ENCODE measurements at places on chromosomes 12 and 14. TPM values are rescaled to one million over a fixed set of nuclear protein-coding genes. Genes with fewer than 3 reads are reported as not detected.

TBX3 gene
- total RNA-seq: not detected

SELPLG gene
- total RNA-seq: 34.6 TPM

FOXM1 gene
- total RNA-seq: 155 TPM

KRT71 gene
- not detected for total RNA-seq

FZD10 gene
- total RNA-seq: not detected

RAD9B gene
- total RNA-seq: 0.62 TPM

TCL1B gene
- total RNA-seq: not detected

GRCh38 chr12:100963381-100963780, 168.8 kb downstream of the ANO4 start:
- no peak for DNase-seq
- H3K4me1 ChIP-seq: no peaks in the 10 kb centered on the region
- H3K36me3 ChIP-seq: no peaks in the 10 kb centered on the region
- H3K27ac ChIP-seq: no peak overlapping the region
- no peaks in the 10 kb centered on the region for H3K27me3 ChIP-seq
- no peak overlapping the region for H3K4me3 ChIP-seq

GRCh38 chr12:93351726-93352125, 26.0 kb upstream of the NUDT4 start:
- peaks cover 4% of the 10 kb centered on the region for H3K27me3 ChIP-seq
- H3K4me3 ChIP-seq: no peak overlapping the region
- no peak overlapping the region for H3K27ac ChIP-seq
- H3K4me1 ChIP-seq: no peaks in the 10 kb centered on the region
- DNase-seq: no peak

DNA sequence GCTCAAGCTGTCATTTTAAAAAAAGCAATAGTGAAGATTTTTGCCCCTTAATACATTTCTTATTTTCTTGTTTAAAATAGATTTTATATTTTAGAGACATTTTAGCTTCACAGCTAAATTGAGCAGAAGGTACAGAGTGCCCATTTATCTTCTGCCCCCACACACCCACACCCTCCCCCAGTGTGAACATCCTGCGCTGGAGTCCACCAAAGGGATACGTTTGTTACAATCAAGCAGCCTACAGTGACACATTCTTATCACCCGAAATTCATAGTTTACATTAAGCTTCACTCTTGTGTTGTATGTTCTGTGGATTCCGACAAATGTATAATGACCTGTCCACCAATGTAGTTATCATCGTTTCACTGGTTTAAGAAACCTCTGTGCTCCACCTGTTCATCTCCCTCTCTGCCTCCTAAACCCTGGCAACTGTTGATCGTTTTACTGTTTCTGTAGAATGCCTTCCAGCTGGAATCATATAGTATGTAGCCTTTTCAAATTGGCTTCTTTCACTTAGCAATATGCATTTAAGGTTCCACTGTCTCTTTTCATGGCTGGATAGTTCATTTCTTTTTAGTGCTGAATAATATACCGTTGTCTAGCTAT, 91.0 kb upstream of the TRAF3 start:
- no peaks in the 10 kb centered on the region for H3K27me3 ChIP-seq
- no peak for DNase-seq
- H3K4me3 ChIP-seq: no peak overlapping the region
- peaks cover 23% of the 10 kb centered on the region for H3K4me1 ChIP-seq
- no peaks in the 10 kb centered on the region for H3K36me3 ChIP-seq

DNA sequence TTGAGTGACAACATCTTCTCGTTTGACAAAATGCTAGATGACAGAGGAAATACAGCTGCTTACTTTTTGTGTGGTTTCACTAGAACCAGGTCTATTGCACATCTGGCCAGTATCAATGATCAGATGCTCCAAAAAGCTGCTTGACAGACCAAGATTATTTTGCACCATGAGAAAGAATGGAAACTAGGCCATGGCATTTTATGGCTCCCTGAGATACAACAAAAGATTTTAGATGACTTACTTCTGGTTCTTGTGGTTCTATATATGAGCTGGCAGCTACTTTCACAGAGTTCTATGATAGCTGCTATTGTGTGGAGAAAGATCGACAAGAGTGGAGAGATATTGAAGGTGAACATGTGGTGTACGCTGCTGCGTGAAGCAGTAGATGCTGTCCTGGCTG, 25.9 kb upstream of the PPFIBP1 start:
- H3K27ac ChIP-seq: peak overlapping the region; percentile 75
- peaks cover 7% of the 10 kb centered on the region for H3K4me1 ChIP-seq
- H3K27me3 ChIP-seq: peaks cover 23% of the 10 kb centered on the region

GRCh38 chr14:100243020-100243419, 4.1 kb downstream of the YY1 start:
- H3K4me1 ChIP-seq: peaks cover 53% of the 10 kb centered on the region
- DNase-seq: no peak
- H3K27me3 ChIP-seq: no peaks in the 10 kb centered on the region
- H3K27ac ChIP-seq: peak overlapping the region; percentile 86
- H3K36me3 ChIP-seq: peaks cover 6% of the 10 kb centered on the region

GRCh38 chr12:1470051-1470450, 124.3 kb downstream of the FBXL14 start:
- H3K36me3 ChIP-seq: no peaks in the 10 kb centered on the region
- DNase-seq: no peak
- H3K27ac ChIP-seq: no peak overlapping the region
- no peak overlapping the region for H3K4me3 ChIP-seq

DNA sequence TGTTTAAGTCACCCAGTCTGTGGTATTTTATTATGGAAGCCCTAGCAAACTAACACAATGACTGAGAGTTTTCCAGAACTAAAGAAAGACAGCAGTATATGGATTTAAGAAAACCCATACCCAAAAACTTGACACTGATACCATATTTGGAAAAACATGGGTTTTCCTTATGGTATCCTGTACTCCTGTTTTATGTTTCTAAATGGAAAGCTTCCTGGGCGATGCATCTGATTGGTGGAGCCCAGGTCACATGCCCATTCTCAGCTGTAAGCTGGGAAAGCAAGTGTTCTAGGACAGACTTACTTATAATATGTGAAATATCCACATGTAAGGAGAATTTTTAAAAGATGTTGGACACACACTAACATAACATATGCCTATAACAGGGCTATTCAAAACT, 4.5 kb upstream of the RNASE4 start:
- no peak overlapping the region for H3K27ac ChIP-seq
- H3K27me3 ChIP-seq: peaks cover 6% of the 10 kb centered on the region
- no peaks in the 10 kb centered on the region for H3K36me3 ChIP-seq
- no peak overlapping the region for H3K4me3 ChIP-seq

- no peak for DNase-seq
- no peak overlapping the region for H3K4me3 ChIP-seq
- peaks cover 6% of the 10 kb centered on the region for H3K36me3 ChIP-seq
- H3K27me3 ChIP-seq: peaks cover 13% of the 10 kb centered on the region
These were observed 71.4 kb downstream of the SLC41A2 start for GRCh38 chr12:104886418-104887401.

- H3K4me3 ChIP-seq: no peak overlapping the region
- no peaks in the 10 kb centered on the region for H3K4me1 ChIP-seq
- DNase-seq: no peak
- no peak overlapping the region for H3K27ac ChIP-seq
- peaks cover 7% of the 10 kb centered on the region for H3K36me3 ChIP-seq
- H3K27me3 ChIP-seq: no peaks in the 10 kb centered on the region
These were observed 666.5 kb downstream of the FLRT2 start for GRCh38 chr14:86196471-86196870.

GRCh38 chr12:53803703-53804102, 51.9 kb upstream of the CISTR start:
- H3K4me1 ChIP-seq: no peaks in the 10 kb centered on the region
- H3K4me3 ChIP-seq: no peak overlapping the region
- H3K27ac ChIP-seq: no peak overlapping the region
- DNase-seq: no peak
- H3K27me3 ChIP-seq: peaks cover 72% of the 10 kb centered on the region

DNA sequence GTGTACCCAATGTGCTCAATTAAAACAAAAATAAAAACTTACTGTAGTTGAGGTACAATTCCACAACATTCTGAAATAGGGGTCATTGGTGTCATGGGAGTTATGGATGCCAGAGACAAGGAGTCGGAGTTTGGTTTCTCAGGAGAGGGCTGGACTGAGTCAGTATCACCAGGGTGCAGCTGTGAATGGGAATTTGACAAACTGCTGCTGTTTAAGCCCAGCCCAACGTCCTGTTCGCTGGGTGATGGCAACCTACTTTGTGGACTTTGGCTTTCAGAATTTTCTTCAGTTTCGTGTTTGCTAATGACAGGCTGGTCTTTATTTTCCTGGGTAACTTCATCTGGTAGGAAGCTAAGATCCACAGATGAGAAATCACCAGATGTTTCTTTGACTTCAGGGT, 3.9 kb downstream of the TBPL2 start:
- H3K27ac ChIP-seq: no peak overlapping the region
- no peak for DNase-seq
- H3K4me1 ChIP-seq: peaks cover 10% of the 10 kb centered on the region
- peaks cover 5% of the 10 kb centered on the region for H3K27me3 ChIP-seq
- H3K4me3 ChIP-seq: no peak overlapping the region
- H3K36me3 ChIP-seq: no peaks in the 10 kb centered on the region

- H3K36me3 ChIP-seq: peaks cover 33% of the 10 kb centered on the region
- H3K4me3 ChIP-seq: peak overlapping the region; percentile 60
- peaks cover 69% of the 10 kb centered on the region for H3K4me1 ChIP-seq
- no peak for DNase-seq
- peak overlapping the region; percentile 91 for H3K27ac ChIP-seq
These were observed 192.6 kb downstream of the CHST11 start for GRCh38 chr12:104649217-104649824.

DNA sequence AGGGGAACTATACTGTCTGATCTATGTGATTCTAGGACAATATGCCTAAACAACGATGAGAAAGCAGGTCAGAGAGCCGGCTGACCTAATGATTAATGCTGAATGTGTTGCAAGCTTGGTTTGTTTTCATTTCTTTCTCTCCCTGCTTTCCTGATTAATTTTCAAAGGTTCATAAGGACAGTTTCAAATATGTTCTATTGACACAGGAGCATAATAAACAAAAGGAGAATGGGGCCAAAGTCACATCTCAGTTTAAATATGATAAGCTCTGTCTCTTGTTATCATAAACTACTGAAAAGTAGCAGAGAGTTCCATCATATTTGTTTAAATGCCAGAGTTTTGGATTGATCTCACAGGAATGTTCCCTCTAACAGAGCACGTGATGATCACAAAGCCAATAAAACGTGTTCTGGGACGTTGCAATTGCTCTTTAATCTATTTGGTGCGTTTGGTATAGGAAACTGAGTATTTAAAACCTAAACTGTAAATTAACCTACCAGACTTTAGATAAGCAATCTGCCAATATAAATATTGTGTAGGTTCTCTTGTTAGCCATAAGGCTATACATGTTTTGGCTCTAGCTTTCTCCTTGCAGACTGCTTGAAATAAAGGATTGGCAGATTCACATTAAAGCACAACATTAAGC, 3.7 kb upstream of the HSD17B6 start:
- no peaks in the 10 kb centered on the region for H3K36me3 ChIP-seq
- no peak for DNase-seq
- no peak overlapping the region for H3K27ac ChIP-seq
- peaks cover 15% of the 10 kb centered on the region for H3K27me3 ChIP-seq
- H3K4me1 ChIP-seq: peaks cover 5% of the 10 kb centered on the region

DNA sequence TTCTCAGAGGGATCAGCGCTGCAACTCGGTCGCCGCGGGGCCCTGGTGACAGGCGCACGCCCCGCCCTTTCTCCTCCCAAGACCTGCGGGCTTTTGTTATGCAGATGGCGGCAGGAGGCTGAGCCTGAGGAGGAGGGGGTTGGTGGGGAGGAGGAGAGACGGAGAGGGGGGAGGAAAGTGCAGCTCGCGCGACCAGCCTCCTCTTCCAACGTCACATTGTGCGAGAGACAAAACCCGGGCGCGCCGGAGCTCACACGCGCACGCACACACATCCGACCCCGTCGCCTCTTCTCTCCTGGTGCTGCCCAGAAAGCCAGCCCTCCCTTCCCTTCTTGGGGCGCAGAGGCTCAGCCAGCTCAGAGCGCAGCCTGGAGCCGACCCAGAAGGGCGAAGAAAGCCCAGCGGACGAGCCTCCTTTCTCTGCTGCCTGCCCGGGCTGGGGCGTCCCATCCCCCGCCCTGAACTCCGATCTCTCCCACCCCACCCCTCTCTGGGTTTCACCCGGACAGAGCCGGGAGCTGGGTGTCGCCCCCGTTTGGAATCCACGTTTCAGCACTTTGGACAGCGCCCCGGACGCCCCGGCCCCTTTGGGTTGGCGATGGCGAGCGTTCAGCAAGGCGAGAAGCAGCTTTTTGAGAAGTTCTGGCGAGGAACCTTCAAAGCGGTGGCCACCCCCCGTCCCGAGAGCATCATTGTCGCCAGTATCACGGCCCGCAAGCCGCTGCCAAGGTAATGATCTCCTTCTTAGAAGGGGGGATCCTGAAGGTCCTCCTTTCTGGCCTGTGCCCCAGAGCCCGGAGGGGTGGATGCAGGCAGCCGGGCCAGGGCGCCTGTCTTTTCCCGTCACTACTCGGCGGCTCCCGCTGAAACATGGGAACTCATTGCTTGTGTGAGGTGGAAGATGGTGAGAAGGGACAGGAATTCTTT, at the start of gene SRRM4:
Gene SRRM4 (plus strand): TSS at position 257 of the 927 bp plus-strand sequence. CDS start 342 bp downstream, at position 599.
- H3K36me3 ChIP-seq: no peaks in the 10 kb centered on the region
- no peak for DNase-seq
- H3K4me1 ChIP-seq: no peaks in the 10 kb centered on the region
- no peak within 1 kb of the TSS for H3K4me3 ChIP-seq
- peaks cover 32% of the 10 kb centered on the region for H3K27me3 ChIP-seq
- H3K27ac ChIP-seq: no peak within 1 kb of the TSS

GRCh38 chr12:6095269-6095668, 29.2 kb downstream of the VWF start:
- peaks cover 6% of the 10 kb centered on the region for H3K4me1 ChIP-seq
- no peak for DNase-seq
- no peaks in the 10 kb centered on the region for H3K36me3 ChIP-seq
- no peak overlapping the region for H3K4me3 ChIP-seq

DNA sequence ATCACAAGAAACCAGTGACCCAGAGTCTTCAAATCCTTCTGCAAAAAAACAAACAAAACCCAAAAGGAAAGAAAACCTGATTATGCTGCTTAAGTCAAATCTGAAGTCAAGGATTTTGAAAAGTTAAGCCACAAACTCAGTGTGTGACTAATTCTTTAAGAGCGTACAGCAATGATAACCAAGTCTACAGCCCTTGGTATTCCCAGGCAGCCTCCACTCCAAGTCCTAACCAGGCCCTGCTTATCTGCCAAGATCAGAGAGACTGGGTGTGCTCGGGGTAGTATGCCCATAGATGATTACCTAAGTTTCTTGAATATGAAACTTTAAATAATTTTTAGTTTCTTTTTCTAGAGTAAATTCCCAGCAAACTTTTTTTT, 13.1 kb downstream of the PGAM5 start:
- no peak for DNase-seq
- H3K36me3 ChIP-seq: peaks cover 7% of the 10 kb centered on the region

- H3K36me3 ChIP-seq: peaks cover 5% of the 10 kb centered on the region
- no peaks in the 10 kb centered on the region for H3K27me3 ChIP-seq
- H3K27ac ChIP-seq: peak overlapping the region; percentile 66
These were observed 38.3 kb downstream of the NIN start for GRCh38 chr14:50792634-50793068.

DNA sequence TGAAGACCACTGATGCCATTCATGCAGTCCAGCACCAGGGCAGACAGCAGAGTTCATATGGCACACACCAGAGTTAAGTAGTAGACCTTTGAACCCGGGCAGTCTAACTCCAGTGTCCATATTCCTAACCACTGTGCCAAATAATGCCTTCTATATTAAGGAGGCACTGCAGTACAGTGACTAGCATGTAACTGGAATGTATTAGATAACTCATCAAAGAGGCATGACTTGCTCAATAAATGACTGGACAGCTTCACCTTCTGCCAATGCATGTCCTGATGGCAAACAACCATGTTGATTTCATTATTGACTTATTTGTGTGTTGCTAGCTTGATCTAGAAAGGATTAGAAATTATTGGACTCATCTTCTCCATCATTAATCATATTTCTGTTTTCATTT, 40.2 kb downstream of the DACT1 start:
- no peak overlapping the region for H3K4me3 ChIP-seq
- H3K36me3 ChIP-seq: no peaks in the 10 kb centered on the region
- no peaks in the 10 kb centered on the region for H3K4me1 ChIP-seq
- no peak overlapping the region for H3K27ac ChIP-seq
- peaks cover 30% of the 10 kb centered on the region for H3K27me3 ChIP-seq

Data from natural killer cell treated with Interleukin-12 subunit alpha and Interleukin-12 subunit beta and Interleukin-15 and Interleukin-18, amount 100 ng/mL, for 72 hours (primary cell).